Purkinje cell (primary cell): ENCODE measurements at places on chromosomes 5 and 9. TPM values are rescaled to one million over a fixed set of nuclear protein-coding genes. Genes with fewer than 3 reads are reported as not detected.

SPATA31A3 gene
- not detected in 2 replicates for polyA plus RNA-seq

HACD4 gene
- 0.16 and 0.38 TPM in 2 replicates for polyA plus RNA-seq

FSTL4 gene
- polyA plus RNA-seq: 174 and 193 TPM in 2 replicates

DMRT3 gene
- polyA plus RNA-seq: not detected in 2 replicates

CTXN3 gene
- polyA plus RNA-seq: not detected in 2 replicates

JAKMIP2 gene
- polyA plus RNA-seq: 49.0 and 63.1 TPM in 2 replicates

EQTN gene
- 10.0 and 15.1 TPM in 2 replicates for polyA plus RNA-seq

OR1J2 gene
- not detected in 2 replicates for polyA plus RNA-seq

CCIN gene
- polyA plus RNA-seq: not detected in 2 replicates

PCDHB6 gene
- 1.0 and 1.4 TPM in 2 replicates for polyA plus RNA-seq

PHF24 gene
- polyA plus RNA-seq: 2.3 and 10.5 TPM in 2 replicates

LRRC8A gene
- 10.3 and 11.2 TPM in 2 replicates for polyA plus RNA-seq

FBXW2 gene
- polyA plus RNA-seq: 3.4 and 3.5 TPM in 2 replicates

NME5 gene
- polyA plus RNA-seq: 113 and 125 TPM in 2 replicates

SETD9 gene
- polyA plus RNA-seq: 0.91 and 7.0 TPM in 2 replicates

PIP5K1B gene
- polyA plus RNA-seq: 45.2 and 47.0 TPM in 2 replicates

PCDHA12 gene
- 1.1 and 1.2 TPM in 2 replicates for polyA plus RNA-seq

MELK gene
- not detected in 2 replicates for polyA plus RNA-seq

CDO1 gene
- polyA plus RNA-seq: 40.0 and 66.5 TPM in 2 replicates
